ENCODE measurements at places on chromosomes 4 and X.

DNA sequence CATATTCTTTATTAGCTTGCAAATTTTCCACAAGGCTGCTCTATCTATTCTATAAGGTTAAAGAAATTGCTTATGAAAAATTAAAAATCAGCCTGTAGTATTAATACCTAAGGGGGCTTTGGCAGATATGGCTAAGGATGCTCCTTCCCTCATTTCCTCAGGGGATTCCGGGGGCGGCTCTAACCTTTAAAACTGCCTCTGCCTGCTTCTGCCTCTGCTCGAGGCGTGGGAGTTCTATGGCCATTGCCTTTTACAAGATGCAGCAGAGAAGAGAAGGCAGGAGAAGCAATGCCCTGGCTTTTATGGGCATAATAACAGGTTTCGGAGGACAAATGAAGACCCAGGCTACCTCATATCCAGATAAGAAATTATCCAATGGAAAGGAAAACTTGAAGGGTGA is 8.6 kb upstream of the CDKN2AIP start:
- DNase-seq: no peak

- DNase-seq: no peak
Observed at GRCh38 chr4:98501383-98501782, 157.0 kb downstream of the TSPAN5 start.

GRCh38 chr4:154018659-154019058 is 229.8 kb upstream of the SFRP2 start:
- no peak for DNase-seq

DNA sequence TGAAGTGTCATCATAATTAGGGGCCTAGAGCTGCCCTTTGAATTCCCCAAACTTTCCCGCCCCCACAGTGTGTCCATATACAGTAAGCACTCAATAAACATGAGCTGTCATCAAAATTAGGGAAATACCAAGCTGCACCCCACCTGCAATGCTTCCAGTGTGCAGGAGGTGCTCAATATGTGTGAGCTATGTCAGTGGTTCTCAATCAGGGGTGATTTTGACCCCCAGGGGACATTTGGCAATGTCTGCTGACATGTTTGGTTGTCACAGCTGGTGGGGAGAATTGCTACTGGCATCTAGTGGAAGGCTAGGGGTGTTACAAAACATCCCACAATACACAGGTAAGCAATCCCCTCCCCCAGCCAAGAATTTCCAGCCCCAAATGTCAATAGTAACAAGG is 748 bp downstream of the CFP start:
- DNase-seq: no peak

DNA sequence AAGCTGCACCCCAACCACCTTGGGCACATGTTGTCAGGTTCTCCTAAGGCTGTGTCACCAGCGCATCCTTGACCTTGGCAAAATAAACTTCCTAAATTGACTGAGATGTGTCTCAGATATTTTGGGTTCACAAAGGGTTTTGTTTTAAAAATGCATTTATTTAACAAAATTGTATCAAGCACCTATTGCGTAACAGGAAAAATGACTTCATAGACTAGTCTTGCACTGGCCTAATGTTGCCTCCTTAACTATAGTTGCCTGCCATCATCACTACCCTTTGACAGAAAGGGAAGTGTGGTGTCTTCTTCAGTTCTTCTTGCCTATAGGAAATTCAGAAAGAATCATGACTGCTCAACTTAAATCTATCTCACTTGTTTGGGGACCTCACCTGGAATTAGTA is 374.2 kb downstream of the SH2D1A start:
- DNase-seq: no peak

- DNase-seq: no peak
Observed at GRCh38 chrX:39935411-39936064, 162.2 kb downstream of the BCOR start.

- DNase-seq: no peak
Observed at GRCh38 chr4:186949847-186950246, 226.2 kb upstream of the FAT1 start.

DNA sequence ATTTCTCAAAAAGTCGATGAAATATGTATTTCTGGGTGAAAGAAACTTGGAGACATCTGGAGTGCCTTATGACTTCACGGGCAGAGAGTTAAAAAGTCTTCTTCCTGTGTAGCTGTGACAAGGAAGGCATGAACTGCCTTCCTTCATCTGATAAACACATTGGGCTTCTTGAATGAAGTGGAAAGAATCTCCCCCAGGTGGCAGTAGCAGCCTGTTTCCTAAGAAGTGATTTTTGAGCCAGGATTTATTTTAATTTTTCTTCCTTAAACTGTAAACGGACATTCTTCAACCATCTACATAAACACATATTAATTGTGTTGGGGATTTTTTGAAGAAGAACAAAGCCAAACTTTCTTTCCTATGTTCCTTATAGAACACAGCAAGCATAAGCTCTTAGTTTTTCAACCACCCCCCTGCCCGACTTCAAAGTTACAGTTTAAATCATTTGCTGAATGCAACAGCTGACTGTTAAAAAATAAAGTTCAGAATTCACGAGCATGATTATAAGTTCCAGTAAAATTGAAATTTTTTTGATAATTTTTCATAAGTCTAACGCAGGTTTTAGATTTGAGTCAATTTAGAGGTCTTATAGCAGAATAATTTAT is 980 bp upstream of the GIMD1 start:
- peak; percentile 81 for DNase-seq

DNA sequence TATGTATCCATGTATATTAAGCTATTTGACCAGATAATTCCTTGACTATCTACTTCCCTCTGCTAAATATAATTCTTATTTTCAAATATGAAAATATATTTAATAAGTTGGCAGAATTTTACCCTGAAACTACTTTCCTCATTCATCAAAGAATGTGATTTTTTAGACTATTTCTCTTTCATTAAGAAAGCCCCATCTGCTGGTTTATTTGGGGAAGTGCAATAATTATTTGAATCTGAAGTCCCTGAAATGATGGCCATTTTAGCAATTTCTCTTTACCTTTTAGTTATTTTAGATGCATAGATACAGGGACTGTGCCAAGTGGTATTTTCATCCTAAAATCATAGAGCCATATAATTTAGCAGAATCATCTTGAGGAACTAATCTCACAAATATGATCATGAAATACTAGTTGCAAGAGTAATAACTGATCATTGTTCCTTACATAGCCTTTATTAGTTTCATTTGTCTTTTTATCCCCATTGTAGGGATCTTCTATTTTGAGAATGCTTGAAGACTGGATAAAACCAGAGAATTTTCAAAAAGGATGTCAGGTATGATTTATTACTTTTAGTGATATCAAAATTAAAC is 39.0 kb downstream of the ENPEP start:
- DNase-seq: no peak

GRCh38 chr4:183968502-183968901 is 63.4 kb downstream of the STOX2 start:
- no peak for DNase-seq

DNA sequence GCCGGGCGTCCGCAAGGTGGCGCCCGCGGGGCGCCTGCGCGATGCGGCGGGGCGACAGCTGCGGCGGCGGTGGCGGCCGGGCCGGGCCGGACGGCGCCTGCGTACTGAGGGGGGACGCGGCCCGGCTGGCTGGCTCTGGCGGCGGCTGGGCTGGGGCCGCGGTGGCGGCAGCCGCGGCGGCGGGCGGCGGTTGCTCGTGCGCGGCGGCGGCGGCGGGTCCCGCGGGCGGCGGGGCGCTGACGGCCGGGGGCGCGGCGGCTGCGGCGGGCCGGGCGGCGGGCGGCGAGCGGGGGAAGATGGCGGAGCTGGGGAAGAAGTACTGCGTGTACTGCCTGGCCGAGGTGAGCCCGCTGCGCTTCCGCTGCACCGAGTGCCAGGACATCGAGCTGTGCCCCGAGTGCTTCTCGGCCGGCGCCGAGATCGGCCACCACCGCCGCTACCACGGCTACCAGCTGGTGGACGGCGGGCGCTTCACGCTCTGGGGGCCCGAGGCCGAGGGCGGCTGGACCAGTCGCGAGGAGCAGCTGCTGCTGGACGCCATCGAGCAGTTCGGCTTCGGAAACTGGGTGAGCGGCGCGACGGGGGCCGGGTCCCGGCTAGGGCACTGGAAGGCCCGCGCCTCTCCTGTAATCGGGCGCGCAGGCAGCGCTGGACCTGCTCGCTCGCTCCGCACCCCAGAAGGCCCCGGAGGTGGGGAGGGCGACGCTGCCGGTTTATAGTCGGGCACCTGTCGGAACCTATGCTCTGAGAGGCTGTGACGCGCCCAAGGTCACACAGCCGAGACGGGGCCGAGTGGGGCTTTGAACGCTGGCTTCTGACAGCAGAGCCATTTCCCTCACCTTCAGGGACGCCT is at the start of gene TADA2B:
Gene TADA2B, plus strand, starts transcription at position 89 of the 853 bp plus-strand sequence. Its CDS starts 208 bp downstream, at position 297.
- DNase-seq: no peak

- no peak for DNase-seq
Observed at GRCh38 chr4:35541888-35542213, 702.5 kb downstream of the ARAP2 start.

GRCh38 chrX:20971250-20971649 is 403.0 kb upstream of the CNKSR2 start:
- DNase-seq: no peak

DNA sequence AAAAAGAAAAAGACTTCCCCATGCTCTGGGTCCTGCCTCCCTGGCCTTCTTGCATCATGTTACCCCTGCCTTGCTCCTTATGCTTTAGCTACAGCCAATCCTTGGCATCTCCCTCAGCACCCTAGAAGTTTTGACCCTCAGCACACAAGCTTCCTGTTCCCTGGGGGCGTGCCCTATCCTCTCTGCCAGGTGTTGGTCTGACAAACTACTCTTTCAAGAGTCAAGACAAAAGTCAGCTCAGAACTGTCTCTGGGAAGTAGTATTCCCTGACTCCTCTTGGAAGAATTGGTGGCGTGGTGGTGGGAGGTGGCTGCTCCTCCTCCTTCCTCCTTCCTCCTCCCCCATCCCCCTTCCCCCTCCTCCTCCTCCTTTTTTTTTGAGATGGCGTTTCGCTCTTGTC is 41.0 kb downstream of the PRPS1 start:
- no peak for DNase-seq

DNA sequence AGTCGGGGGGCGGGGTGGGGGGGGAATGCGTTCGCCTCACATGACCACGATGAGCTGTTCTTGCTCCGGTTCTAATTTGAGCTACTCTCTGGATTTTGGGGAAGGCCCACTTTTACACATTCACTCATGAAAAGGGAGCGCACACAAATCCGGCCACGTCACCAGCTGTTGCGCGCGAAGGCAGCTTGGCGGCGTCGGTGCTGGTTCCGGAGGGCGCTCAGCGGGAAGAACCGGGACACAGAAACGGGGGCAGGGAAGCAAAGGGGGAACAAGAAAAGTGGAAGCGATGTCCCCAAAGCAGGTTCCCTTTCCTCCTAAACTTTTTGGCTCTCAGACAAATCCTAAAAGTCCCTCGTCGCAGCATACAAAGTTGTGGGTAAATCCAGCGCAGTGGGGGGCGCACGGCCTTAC is 605 bp downstream of the ANXA5 start:
- no peak for DNase-seq

DNA sequence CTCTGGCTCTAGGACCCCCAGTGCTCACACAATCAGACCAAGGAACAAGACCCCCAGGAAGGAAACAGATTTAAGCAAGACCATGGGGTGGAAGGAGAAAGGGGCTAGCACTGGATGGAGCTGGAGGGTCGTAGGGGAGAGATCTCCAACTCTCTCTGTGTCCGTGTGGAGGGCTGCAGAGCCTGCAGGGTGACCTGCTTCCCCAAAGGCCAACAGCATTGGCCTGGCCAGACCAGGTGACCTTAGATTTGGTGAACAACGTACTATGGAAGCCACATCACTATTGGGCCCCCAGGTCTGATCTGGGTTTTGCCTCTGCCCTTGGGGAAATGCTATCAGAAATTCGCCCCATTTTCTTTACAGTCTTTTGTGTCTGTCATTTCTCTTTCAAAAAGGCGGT is 26.0 kb downstream of the NLGN3 start:
- no peak for DNase-seq

DNA sequence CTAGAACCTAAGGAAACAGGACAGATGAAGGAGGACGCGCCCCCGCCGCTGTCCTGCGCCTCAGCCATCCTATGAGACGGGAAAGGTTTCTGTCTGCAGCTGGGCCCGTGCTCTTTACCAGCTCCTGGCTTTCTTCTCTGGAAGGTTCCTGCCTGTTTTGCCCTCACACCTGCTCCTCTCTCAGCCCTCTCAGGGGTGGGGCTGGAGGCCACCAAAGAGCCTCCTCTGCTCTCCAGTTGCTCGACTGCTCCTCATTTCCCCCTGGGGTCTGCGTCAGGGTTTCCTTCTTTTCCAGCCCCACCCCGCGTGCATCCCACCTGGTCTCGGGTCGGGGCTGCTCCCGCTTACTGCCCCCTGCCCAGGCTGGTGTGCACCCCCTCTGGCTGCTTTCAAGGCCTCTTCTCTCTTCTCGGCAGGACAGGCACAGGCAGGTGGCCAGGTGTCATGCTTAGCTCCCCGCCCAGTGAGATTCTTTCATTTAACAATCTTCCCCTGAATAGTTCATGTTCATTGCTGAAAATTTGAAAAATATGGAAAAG is 4.6 kb downstream of the HTT-AS start:
- DNase-seq: no peak

DNA sequence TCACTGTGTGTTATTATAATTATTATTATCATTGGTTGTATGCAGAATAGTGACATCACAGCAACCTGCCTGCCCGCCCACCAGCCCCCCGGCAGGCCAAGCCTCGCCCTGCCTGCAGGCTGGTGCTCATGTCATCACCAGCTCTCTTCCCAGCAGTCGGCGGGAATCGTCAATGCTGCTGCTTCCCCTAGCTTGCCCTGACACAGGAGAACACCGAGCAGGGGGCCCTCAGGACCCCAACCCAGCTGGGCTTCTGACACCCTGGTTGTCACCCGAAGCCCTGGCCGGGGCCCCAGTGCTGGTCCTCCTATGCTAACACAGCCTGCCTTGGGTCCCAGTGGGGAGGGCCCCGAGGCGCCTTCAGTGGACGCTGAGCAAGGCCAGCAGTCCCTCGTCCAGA is 100.6 kb downstream of the PPP2R2C start:
- DNase-seq: no peak

DNA sequence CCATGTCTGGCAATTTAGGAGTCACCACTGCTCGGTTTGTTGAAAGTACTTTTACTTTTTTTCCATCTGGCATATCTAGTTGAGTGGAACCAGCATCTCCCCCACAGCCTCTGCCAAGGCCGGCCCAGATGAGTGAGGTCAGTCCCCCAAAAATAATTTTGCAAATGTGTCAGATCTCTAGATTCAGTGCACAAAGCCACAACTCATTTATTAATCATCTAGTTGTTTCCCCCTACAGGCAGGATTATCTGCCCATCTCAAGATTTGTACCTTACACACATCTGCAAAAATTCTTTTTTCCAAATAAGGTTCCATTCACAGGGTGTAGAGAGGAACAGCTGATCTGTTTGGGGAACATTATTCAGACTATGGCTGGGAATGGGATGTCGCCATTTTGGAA is 174.0 kb upstream of the MXRA5 start:
- no peak for DNase-seq

- DNase-seq: no peak
Observed at GRCh38 chrX:11375614-11376119, 82.5 kb downstream of the AMELX start.
